ENCODE measurements at places on chromosomes 11 and 22.
A peak's percentile ranks its signal among the peaks of the same experiment; 100 is the strongest.

- DNase-seq: no peak
Observed at GRCh38 chr22:28143241-28143865, 224.3 kb upstream of the PITPNB start.

- DNase-seq: no peak
Observed at GRCh38 chr11:11010624-11011127, 152.8 kb upstream of the ZBED5 start.

- no peak for DNase-seq
Observed at GRCh38 chr11:37597776-37598175, 999.7 kb upstream of the RAG2 start.

DNA sequence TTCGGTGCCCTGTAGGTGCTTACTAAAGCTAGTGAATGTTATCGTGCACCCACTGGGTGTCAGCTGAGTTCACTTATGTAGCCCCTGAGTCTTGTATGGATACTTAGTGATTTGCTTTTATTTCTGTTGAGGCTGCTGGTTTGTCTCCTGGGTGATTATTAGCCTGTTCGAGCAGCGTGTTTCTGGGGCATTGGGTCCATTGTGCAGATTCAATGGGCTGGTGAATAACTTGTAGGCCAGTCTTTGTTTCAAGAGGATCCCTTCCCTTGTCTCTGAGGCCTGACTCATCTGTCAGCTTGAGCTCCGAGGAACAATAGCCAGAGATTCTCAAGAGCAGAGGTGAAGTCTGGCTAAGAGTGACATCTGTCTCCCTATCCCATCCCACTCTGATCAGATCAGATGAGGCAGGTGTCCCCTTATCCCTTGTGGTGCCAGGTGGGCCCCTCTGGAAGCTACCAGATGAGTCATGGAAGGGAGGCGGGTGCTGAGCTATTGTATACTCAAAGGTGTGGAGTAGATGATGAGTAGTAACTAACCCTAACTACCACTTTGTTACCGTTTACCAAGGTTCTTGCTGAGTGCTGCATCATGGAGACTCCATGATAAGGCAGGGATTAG is 3.7 kb downstream of the MIAT start:
- no peak for DNase-seq

DNA sequence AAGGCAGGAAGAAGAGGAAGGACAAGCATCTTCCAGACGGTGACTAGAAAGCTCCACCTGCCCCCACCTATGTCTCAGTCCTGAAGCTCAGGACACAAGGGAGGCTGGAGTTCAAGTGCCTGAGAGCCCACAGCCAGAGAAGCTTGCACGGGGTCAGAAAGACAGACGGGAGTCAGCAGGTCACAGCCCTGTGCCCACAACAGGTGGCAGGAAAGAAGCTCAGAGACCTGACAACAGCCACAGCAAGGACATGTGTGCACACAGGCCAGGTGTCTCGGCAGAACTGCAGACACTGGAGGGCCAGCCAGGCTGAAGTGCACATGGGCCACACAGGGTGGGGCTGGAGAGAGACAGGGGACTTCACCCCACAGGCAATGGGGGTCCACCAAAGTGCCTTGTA is 37.2 kb upstream of the MOB2 start:
- no peak for DNase-seq

GRCh38 chr22:42052765-42053164 is 17.8 kb downstream of the NAGA start:
- no peak for DNase-seq

DNA sequence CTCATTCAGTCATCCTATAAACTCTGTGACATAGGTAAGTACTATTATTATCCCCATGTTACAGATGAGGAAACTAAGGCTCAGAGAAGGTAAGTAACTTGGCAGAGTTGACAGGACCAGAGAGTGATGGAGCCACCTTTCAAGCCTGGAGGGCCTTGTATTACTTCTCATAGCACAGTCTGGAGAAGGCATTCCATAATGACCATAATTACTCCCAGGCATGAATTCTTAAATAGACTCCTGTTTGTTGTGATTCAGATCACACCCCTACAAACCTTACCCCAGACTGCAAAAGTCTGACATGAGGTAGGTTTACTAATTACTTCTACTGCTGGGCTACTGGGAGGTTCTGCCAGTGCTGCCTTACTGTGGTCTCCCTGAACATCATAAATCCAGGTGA is 77.0 kb downstream of the CD44 start:
- DNase-seq: no peak

DNA sequence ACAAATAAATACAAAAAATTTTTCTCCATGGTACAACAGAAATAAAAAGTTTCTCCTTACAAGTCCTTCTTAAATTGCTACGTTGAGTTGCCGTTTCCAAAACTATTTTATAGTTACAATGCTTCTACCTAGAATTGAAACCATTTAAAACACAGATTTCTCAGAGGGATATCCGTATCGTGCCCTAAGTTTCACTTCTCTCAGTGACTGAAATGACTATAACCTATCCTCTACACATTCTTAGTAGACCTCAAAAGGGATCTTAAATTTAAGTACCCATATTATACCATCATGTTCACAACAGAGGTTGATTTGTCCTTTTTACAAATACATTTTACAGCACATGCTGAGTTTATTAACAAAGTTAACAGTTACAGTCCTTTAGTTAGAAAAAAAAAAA is 44.1 kb downstream of the USP28 start:
- DNase-seq: no peak

DNA sequence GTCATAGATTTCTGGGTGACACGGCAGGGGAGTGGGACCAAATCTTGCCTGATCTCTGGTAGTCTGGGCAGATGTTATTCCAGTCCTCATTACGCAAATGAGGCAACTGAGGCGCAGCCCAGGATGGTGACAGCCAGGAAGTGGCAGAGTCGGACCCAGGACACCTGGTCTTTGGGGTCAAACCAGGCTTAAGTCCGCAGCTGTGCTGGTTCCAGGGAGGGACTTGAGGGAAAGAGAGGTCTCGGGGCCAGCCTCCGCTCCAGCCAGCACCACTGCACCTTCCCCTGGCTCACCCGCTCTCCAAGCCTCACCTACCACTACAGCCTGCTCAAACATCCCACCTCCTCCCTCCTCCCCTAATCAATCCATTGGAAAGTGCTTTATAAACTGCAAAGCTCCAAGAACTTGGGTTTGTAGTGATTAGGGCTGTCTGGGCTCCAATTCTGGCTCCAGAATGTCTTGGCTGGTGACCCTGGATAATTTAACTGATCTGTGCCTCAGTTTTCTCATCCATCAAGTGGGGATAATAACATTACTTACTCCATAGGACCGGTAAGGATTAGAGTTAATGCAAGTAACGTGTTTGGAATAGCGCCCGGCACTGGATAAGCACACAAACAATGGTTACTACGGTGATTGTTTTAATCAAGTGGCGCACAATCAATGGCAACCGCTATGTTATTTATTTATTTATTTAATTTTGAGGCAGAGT is 526 bp upstream of the PNPLA5 start:
- DNase-seq: no peak

DNA sequence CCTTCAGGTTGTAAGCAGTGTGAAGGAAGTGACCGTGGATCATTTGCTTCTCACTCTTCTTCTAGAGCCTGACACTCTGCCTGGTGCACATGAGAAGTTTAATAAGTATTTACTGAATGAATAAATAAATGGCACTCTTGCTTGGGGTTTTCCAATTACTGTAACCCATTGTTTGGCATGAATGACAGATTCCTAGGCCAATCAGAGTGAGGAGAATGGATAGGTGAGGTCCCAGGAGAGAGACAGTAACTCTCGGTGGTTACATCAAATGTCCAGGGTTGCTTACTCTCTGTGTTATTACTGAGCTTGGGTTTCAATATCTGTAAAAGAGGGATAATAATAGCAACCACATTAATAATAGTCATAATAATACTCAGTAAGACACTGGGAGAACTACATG is 204.2 kb upstream of the ISX start:
- DNase-seq: no peak

DNA sequence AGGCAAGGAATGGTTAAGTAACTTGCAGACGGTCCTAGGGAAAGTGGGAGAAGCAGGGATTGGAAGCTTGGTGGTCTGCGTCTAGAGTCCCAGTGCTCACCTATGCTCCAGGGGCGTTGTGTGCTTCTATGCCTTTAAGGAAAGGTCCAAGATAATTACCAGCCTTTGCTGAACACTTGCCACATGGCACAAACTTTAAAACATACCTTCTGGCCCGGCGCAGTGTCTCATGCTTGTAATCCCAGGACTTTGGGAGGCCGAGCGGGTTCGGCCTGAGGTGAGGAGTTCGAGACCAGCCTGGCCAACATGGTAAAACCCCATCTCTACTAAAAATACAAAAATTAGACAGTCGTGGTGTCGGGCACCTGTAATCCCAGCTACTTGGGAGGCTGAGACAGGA is 2.3 kb downstream of the POLDIP3 start:
- no peak for DNase-seq

GRCh38 chr22:31491218-31491962 is 1.7 kb upstream of the EIF4ENIF1 start:
- DNase-seq: no peak

GRCh38 chr22:35728639-35729308 is 11.1 kb downstream of the APOL5 start:
- no peak for DNase-seq

DNA sequence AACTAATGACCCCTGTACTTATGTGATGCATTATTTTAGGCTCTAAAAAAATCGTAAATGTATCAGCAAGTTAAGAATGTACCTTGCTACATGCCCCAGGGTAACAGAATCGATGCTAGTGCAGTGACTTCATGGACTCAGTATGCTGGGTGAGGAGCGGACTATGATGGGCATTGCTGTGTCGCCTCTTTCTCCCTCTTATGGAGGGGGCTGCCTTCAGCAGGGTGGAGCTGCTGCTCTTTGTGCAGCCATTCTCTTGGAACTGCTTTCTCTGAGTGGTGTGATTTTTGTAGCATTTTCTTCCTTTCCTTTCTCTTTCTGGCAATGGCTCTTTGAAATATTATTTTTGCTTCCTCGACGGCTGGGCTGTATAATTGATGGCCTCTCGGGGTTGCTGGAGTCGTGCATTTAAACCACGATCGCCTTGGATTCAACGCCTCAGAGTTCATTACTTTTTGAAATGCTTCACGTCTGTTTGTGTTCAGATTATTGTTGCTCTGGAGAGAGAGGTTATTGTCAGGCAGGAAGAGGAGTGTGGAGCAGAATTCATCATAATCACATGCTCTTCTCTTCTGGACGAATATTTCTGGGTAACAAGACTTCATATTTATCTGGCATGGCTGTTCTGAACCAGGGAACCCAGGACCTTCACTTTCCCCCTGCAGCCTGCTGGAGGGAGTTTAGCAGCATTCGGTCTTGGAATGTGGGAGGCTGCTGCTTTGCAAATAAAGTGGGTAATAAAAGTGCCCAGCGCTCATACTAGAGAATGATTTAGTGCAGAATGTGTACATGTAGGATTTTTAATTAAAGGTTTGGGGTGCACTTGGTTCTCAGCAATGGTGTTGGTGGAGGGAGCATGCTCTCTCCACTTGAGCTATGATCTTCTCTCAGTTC is 804.2 kb downstream of the NTM start:
- no peak for DNase-seq

DNA sequence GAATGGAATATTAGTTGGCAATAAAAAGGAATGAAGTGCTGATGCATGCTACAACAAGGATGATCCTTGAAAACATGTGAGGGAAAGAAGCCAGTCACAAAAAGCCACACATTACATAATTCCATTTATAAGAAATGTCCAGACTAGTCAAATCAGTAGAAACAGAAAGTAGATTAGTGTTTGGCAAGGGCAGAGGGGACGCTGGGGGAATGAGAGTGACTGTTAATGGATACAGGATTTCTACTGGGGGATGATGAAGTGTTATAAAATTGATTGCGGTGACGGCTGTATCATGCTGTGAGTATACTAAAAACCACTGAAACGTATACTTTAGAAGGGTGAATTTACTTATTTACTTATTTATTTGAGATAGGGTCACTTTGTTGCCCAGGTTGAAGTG is 57.9 kb downstream of the C11orf58 start:
- peak; percentile 84 for DNase-seq

DNA sequence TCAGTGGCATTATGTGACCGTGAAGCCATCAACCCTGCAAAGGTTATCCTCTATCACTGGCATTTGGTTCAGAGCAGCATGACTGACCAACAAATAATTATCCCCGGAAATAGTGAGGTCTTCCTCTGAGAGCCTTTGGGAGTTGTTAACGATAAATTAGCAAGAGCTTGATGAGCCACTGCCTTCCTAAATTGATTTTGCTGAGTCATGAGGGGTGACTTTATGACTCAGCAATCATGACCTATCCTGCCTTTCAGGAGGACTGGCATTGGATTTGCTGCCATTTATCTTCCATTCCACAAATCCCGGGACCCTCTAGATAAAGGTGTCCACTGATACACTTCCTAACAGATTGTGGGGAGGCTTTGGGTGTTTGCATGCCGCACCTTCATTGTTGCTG is 80.8 kb upstream of the MTNR1B start:
- no peak for DNase-seq

- DNase-seq: no peak
Observed at GRCh38 chr22:46074771-46075551, 75.4 kb upstream of the PPARA start.

- no peak for DNase-seq
Observed at GRCh38 chr11:109196016-109196415, 226.0 kb upstream of the C11orf87 start.

DNA sequence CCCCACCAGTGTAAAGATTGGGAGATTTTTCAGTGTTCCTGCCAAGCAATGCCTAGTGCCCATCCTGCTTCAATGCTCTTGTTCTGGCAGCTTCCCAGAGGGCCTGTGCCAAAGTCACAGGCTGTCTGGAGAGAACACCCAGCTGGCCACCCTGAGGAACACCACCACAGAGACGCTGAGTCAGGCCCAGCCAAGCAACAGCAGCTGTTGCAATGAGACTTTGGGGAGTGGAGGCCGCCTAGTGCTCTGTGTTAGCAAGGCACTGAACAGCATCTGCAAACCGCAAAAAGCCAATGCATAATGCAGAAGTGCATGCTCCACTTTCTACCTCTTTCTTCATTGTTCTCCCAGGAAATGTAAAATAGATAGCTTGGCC is 168.1 kb downstream of the NXPE2 start:
- peak; percentile 89 for DNase-seq

GRCh38 chr22:32708830-32709229 is 92.7 kb upstream of the TIMP3 start:
- no peak for DNase-seq

DNA sequence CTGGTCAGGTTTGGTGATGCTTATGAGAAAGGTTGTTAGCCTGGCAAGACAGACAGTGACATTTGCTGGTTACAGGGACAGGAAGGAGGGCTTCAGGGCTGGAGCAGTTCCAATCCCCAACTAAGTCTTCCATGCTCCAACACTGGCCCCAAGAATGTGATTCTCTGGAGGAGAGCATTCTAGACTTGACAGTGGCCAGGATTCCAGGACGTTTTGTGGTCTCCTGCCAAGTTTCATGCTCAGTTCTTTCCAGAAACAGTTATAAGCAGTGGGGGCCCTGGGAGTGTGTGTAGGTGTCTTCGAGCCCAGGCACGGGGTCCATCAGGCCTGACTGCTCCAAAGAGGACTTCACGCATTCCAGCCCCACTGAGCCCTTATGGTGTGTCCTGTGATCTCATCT is 8.9 kb upstream of the GRK3 start:
- DNase-seq: peak; percentile 58

- DNase-seq: no peak
Observed at GRCh38 chr11:59999691-60000090, 17.3 kb upstream of the OOSP4B start.

Data from lung (tissue), 17 donors.